NCI-H69 (cell line): ENCODE measurements at places on chromosomes 3 and 15.

DNA sequence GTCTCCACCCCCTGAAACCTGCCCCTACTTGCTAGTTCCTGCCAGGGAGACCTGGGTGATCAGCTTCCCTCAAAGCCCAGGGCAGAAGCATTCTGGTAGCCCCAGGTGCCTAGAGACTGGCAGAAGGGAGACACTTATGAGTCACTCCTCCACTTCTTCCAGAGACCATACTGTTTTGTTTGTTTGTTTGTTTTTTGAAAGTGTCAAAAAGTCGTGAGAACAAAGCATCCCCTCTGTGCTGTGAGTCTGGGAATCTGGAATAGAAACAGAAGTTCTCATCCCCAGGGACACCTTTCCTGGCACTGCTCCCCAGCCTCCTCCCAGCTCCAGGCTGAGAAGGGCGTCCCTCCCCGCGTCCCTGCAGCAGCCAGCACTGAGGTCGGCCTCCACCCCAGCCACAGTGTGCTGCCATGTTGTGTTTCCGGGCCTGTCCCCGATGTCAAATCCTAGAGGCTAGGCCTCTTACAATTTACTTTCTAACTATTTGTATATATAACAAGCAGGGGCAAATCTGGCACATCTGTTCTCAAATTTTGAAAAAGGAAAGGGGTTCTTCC lies 573.0 kb downstream of the RBMS3 start:
- DNase-seq = no peak

DNA sequence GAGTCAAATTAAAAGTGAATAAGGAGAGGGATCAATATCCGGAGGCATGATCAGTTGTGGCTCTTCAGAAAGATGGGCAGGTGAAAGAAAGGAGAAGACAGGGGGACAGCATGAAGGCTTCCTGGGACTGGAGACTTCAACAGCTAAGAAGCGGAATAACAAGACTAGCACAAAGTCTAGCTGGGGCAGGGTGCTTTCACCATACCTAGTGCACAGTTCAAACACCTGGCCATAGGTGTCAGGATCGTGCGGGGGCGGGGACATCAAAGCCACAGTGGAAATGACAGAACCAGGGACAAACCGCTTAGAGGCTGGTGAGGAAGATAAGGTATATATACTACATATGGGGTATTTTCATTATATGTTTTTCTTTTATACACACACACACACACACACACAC lies 66.2 kb upstream of the FOXP1 start:
- peak; percentile 4 for DNase-seq

- DNase-seq = no peak
Observed at GRCh38 chr15:45668386-45668785, 33.6 kb downstream of the SQOR start.

- DNase-seq = peak; percentile 66
Observed at GRCh38 chr3:171646357-171647133, 163.7 kb downstream of the PLD1 start.

DNA sequence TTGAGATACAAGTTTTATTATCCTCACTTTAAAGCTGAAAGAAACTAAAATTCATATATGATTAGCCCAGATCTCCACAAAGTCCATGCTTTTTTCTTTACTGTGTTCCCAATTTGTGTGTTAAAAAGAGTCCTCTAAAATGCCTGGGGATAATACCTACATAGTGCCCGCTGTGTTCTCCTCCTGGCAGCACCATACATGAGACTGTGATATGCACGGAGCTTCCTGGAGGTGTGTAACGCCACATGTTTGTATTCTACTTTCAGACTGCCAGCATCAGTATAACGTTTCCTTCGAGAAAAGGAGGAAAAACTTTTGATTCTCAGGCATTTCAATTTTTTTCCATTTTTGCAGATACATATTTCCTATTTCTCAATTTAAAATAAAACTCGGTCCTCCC lies 273.3 kb upstream of the TGFBR2 start:
- DNase-seq = peak; percentile 70
